Nephron progenitor cell (in vitro differentiated cells): ENCODE measurements at places on chromosomes 3 and 15.

DNA sequence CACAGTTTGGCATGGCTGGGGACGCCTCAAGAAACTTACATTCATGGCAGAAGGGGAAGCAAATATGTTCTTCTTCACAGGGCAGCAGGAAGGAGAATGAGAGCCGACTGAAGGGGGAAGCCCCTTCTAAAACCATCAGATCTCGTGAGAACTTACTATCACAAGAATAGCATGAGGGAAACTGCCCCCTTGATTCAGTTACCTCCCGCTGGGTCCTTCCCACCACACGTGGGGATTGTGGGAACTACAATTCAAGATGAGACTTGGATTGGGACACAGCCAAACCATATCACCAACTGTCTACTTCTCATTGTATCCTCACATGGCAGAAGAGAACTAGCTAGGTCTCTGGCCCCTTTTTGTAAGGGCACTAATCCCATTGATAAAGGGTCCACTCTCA lies 30.5 kb downstream of the CCDC32 start:
- DNase-seq = no peak

DNA sequence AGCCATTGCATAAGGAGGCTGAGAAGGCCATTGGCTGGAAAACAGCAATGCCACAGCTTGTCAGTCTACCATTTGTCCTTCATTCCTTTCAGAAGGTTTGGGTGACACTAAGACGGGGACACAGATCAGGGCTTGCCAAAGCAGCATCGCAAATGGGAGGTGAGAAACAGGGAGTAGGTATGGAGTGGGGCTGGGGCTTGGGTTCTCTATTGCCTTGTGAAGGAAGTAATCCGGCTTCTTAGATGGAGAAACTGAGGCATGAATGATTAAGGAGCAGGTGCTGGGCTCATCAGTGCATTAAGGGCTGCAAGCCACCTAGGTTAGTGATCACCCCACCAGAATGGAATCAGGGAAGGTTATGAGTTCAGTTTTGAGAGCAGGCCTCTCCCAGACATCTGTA lies 115.6 kb upstream of the NMNAT3 start:
- DNase-seq = no peak

GRCh38 chr3:64454179-64454578 lies 228.9 kb upstream of the PRICKLE2 start:
- no peak for DNase-seq

DNA sequence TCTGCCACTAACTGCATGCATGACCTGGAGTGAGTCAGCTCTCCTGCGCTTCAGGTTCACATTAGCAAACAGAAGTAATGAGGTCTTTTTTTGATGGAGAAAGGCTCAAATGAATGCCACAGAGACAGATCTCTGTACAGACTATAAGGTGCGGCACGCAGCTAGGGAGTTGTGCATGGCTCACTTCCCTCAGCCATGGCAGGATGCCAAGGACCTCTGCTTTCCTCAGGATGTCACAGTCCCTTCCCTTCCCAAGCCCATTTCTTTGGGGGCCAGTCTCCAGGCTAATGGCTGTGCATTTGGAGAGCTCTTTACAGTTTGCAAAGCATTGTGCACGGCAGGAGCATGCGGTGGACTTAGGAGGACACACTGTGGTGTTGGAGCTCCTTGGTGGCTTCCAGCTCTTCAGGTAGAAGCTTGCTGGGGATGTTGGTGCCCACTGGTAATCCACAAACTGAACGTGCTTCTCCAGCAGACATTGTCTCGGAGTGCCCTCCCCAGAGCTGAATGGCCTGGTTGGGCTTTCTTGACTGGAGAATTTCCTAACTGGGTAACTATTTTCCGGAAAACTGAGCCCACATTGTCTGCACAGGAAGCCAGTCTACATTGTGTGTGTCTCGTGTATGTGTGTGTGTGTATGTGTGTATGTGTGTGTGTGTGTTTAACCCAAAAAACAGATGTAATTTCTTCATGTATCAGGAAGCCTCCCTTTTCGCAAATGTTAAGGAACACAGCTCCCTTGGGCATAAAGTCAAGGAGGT lies 172.5 kb upstream of the TLE3 start:
- no peak for DNase-seq

DNA sequence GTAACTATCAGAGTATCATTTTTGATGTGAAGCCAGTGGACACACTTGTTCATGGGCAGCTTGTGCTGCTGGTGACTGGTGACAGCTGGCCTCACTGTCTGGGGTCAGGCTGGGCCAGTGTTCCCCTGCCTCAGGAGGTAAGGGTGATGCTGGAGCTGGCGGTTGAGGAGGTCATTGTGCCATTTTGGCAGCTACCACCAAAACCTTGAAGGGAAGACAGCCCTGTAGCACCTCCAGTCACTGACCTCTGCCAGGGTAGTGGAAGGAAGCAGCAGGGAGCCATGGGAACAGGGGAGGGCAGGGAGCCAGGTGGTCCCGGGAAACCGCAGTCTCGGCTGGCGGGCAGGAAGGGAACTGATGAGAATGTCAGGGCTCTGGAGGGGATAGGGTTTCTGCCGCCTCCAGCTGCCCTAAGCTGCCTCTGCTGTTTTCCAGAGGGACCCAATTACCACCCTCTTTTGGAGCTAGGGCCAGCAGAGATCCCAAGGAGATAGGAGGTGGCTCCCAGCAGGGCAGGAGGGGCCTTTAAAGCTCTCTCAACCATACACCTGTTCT lies 24.8 kb downstream of the FOXL2NB start:
- no peak for DNase-seq

GRCh38 chr15:81895723-81896122 lies 150.1 kb downstream of the MEX3B start:
- no peak for DNase-seq
